ENCODE measurements at places on chromosomes 16 and 17. TPM values are rescaled to one million over a fixed set of nuclear protein-coding genes. Genes with fewer than 3 reads are reported as not detected.

DNA sequence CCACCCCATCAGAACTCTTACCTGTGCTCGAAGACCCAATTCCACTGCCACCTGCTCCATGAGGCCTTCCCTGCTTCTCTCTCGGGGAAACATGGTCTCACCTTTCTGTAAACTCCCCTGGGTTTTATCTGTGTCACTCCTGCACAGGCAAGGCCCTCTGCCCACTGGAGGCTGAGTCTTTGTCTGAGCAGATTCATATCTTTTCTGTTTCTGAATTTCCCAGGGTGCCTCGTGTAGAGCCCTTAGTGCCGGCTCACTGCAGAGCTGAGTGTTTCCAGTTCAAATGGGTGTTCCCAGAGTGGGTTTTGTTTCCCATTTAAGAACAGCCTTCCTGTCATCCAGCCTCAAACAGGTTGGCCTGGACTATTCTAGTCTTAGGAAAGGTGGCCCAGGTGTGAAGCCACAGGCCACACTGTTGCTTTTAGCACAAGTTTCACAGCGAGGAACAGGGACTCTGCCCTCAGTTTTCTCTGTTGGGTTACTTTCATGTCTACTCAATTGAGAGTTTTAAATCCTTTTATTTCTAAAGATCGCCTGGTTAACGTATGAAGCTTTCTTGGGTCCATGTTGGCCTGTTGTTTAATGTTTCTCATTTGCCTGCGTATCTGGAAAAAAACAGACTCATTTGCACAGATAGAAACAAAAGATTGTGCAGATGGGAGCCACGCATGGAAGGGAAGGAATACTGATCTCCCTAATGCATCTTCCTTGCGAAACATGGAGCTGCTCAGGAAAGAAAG is 228.7 kb downstream of the MSI2 start:
- H3K27ac ChIP-seq = no peak overlapping the region
- H3K27me3 ChIP-seq = no peaks in the 10 kb centered on the region
- no peak overlapping the region for H3K4me3 ChIP-seq

DNA sequence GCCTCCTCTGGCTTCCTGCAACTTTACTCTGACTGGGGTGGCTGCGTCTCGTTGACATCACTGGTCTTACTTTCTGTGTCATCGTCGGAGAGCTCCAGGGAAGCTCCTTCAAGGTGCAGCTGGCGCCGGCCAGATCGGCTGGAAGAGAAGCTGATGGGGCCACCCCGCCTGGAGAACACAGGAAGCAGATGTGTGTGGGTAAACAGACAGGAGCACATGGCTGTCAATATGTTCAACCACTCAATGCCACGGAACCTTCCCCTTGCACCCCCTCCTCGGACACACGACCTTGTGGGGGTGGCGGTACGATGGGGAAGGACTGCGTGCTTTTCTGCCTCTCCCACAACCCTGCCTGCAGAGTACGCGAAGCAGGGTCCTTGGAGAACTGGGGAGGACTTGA is 40.1 kb downstream of the NDEL1 start:
- peaks cover 100% of the 10 kb centered on the region for H3K36me3 ChIP-seq
- H3K27ac ChIP-seq = no peak overlapping the region
- H3K4me1 ChIP-seq = peaks cover 19% of the 10 kb centered on the region

USP32 gene
- 32.6 TPM for total RNA-seq

SLC5A10 gene
- total RNA-seq = 0.19 TPM

SLFN13 gene
- 2.6 TPM for total RNA-seq

RBL2 gene
- 35.5 TPM for total RNA-seq

TOX3 gene
- total RNA-seq = not detected

All from heart right ventricle (tissue), 16 donors.